ENCODE measurements at places on chromosomes 11 and 22.

DNA sequence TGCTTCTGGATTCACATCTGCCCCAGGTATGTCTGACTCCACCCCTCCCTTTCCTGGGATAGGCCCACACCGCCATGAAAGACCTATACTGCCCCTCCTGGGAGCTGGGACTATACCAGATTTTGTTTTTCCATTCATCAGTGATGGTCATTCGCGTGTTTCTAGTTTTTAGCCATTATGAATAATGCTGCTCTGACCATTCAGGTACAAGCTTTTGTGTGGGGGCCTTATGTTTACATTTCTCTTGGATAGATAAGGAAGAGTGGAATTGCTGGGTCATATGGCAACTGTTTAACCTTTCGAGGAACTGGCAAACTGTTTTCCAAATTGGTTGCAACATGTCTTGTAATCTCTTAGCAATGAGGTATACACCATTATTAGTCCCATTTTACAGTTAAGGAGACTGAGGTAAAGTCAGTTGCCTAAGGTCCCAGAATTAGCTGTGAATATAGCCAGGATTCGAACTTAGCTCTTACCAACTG is 1.2 kb upstream of the TBC1D10A start:
- no peak for DNase-seq

DNA sequence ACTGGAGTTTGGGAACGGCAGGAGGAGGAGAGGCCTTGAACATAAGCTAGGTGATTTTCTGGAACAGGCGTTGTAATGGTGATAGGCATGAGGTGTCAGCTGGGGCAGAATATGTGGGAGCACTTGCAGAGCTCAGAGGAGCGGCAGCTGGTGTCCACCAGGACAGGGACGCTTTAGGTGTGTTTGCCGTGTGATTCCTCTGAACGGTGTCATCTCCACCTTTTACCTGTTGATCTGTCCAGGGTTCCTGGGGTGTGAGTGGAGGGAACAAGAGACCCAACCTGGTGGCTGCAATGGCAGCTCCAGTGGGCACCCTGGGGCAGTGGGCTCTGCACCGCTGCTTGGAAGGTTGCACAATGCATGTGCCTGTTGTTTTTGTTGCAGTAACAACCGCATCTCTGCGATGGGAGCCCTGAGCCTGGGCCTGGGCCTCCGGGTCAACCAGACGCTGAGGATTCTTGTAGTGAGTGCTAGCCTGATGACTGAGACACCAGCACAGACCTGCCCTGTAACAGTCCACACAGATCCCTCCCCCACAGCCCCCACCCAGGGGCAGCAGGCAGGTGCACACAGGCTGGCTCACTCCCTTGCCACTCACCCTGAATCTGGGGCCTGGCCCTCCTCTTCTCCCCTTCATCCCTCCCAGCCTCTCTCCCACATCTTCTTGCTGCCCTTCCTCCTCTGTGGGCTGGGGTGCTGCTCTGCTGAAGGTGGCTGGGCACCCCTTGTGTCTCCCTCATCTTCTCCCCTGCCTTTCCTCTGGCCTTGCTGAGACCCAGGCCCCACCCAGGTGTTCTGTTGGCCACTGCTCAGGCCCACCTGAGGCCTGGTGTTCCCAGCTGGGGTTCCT is 9.2 kb downstream of the LRRC74B start:
- no peak for DNase-seq

DNA sequence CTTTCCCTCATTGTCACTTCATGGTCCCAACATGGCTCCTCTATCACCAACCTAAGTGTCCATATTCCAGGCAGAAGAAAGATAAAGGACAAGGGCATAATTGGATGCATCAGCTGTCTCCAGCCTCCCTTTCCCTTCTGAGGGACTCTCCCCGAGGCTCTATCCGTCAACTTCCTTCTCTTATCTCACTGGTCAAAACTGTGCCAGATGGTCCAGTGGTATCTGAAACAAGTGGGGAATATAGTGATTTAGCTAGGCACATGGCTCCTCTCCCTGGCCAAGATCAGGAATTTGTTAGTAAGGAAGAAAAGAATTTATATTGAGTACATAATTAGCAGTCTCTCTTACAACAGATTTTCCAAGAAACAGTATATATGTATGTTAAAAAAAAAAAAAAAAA is 12.6 kb upstream of the SPON1 start:
- no peak for DNase-seq

- DNase-seq: no peak
Measured at GRCh38 chr11:122140500-122140899, 24.5 kb upstream of the BLID start.

DNA sequence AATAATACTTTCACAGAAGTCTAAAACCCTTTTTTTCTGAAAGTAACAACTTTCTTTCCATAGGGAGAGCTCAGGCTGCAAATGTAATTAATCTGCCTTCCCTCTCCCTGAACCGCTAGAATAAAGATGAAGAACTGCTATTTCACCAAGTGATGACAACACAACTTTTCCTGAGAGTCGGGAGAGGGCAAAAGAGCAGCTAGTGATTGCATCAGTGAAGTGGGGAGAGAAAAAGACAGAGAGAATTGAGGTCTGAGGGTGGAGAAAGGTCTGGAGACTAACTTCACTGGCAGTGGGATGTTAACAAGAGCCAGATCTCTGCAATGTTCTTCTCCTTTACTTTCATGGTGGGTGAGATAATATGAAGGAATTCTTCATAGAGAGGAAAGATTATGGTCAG is 10.9 kb upstream of the MPEG1 start:
- no peak for DNase-seq

GRCh38 chr22:50627642-50628542 is at the start of gene ARSA:
TSS of gene ARSA (minus strand) at chr22:50628152. CDS start at chr22:50627779, 373 bp downstream.
- no peak for DNase-seq

DNA sequence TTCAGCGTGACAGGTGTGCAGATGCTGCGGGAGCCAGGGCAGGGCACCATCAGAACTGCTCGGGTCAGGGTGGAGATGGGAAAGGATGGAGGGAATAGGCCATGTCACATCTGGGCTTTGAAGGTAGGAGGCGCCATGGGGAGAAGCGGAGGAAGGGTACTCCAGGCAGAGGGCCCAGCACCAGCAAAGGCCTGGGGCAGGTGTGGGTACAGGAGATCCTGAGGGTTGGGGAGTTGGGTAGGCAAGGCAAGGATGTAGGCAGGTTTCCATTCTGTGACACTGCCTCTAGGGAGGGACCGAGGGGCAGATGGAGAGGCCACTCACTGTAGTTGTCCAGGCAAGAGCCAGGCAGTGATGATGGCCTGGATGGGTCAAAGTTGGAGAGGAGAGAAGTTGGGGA is 8.5 kb downstream of the EMID1 start:
- no peak for DNase-seq

DNA sequence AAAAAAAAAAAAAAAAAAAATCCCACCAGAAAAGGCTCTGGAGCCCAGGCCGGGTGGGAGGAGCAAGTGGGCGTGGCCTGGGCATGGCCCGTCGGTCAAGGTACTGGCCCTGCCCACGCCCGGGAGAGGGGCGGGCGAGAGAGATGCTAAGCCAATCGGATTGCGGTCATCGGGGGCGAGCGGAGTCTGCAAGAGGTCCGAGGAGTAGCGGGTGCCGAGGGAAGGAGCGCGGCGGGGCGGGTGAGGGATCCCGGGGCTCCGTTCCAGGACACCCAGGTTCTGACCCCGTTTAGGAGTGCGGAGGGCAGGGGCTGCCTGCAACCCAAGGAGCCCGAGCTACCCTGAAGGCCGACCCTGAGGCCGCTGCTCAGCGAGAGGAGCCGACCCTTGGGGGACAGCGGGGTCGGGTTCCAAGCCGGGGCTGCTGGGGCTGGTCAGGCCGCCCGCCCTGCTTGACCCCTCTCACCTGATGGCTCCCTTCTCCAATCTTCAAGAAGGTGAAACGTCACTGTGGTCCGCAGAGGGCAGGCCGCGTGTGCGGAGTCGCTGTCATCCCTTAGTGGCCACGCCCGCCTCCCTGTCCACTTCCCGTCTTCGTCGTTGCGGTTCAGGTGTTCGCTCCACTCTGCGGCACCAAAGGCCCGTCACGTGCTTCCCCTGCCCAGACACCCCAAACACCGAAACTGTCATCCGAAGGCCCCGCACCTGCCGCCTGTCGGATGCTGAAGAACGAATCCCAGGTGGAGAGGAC is 11.1 kb upstream of the TAB1 start:
- DNase-seq: peak; percentile 76

- DNase-seq: no peak
Measured at GRCh38 chr11:86152006-86152862, 83.3 kb upstream of the PICALM start.

DNA sequence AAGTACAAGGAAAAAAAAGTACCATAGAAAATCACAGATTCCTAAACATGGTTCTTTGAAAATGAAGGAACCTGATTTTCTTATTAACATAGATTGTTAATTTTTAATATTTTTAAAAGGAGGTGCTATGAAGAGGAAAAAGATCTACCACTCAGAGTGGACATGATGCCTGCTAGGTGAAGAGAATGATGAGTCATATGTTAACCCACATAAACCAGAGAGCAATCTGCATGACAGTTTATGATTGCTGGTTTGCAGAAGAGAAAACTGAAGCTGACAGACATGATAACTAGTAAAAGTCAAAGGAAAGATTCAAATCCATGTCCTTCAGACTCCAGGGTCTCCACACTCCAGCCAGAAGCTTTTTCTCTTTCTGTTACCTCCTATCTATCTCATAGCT is 1231.7 kb downstream of the LRRC4C start:
- DNase-seq: no peak

GRCh38 chr22:19722982-19723231 is 432 bp upstream of the GP1BB start:
- DNase-seq: no peak
